PC-3 (cell line): ENCODE measurements at places on chromosomes 5 and 9. TPM values are rescaled to one million over a fixed set of nuclear protein-coding genes. Genes with fewer than 3 reads are reported as not detected.
A peak's percentile ranks its signal among the peaks of the same experiment; 100 is the strongest.

Gene RNF183
- total RNA-seq = not detected in 2 replicates

Gene FOXD4L6
- total RNA-seq = not detected in 2 replicates

Gene SERF1A
- 2.1 TPM in 1 of 2 replicates, not detected in the other for total RNA-seq

Gene NIPAL4
- 1.0 and 1.8 TPM in 2 replicates for total RNA-seq

Gene RFESD
- 0.36 and 2.4 TPM in 2 replicates for total RNA-seq

Gene CMBL
- 35.7 and 38.4 TPM in 2 replicates for total RNA-seq

Gene PDLIM4
- total RNA-seq = 26.5 and 27.8 TPM in 2 replicates

Gene CTXN3
- not detected in 2 replicates for total RNA-seq

Gene CCDC152
- total RNA-seq = not detected in 2 replicates

DNA sequence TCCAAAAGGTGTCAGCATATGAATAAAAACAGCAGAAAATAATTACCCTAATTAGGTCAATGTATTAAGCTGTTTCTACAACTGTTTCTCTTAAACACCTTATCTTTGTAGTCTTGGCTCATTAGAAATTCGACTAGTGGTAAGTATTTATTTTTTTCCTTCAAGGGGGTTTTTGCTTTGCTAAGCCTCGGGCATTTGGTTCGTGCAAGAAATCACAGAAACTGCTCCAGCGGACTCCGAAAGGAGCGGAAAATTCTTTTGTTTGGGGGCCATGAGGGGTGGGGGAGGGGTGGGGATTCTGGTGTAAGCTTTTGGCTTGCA, 757 bp downstream of the ZBED3 start:
- H3K4me1 ChIP-seq = peaks cover 24% of the 10 kb centered on the region
- peak overlapping the region; percentile 77 for H3K27ac ChIP-seq
- no peak for DNase-seq
- no peaks in the 10 kb centered on the region for H3K36me3 ChIP-seq

DNA sequence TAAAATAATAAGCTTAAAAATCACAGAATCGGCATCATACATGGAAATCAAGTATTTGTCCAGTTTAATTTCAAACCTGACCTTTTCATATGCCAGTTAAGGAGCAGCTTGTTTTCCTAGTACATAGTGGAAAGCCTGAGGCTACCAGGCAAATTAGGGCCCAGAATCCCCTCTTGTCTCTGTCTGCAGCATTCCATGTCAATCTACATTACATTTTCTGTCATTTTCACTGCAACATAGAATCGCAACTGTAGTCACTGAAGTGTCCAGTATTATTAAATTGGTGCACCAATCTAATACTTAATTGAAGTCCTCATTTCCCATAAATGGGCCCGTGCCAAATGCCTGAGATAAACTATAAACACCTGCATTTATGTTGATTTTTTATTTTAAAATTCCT, 1352.2 kb upstream of the ACO1 start:
- H3K4me1 ChIP-seq = no peaks in the 10 kb centered on the region
- H3K36me3 ChIP-seq = no peaks in the 10 kb centered on the region
- H3K27ac ChIP-seq = no peak overlapping the region
- DNase-seq = no peak
- H3K27me3 ChIP-seq = no peaks in the 10 kb centered on the region
- H3K4me3 ChIP-seq = no peak overlapping the region

GRCh38 chr5:77935506-77936364, 159.6 kb upstream of the TBCA start:
- DNase-seq = no peak
- H3K27me3 ChIP-seq = no peaks in the 10 kb centered on the region

DNA sequence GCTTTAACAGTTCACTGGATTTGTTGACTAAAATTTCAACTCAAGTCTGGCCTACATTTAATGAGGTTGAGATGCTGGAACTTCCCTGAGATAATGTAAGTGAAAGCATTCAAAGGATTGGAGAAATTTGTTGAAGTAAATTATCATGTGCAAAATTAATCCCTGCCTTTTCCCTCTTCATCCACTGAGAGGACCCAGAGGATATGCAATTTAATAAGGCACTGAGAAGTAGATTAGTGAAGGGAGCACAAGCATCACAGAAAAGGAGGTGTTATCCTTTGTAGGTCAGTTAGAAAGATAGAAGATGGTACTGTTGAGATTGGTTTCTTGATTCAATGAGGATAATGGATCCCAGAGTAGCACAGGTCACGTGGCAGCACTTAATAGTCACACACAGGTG, 42.6 kb upstream of the ANKRD31 start:
- peaks cover 5% of the 10 kb centered on the region; the same call in 1 of the 2 replicates for H3K4me1 ChIP-seq
- no peaks in the 10 kb centered on the region for H3K27me3 ChIP-seq
- no peaks in the 10 kb centered on the region for H3K36me3 ChIP-seq
- H3K27ac ChIP-seq = no peak overlapping the region
- no peak overlapping the region for H3K4me3 ChIP-seq

- H3K4me1 ChIP-seq = no peaks in the 10 kb centered on the region
- no peak overlapping the region for H3K27ac ChIP-seq
- peak; percentile 28 for DNase-seq
- H3K36me3 ChIP-seq = no peaks in the 10 kb centered on the region
These were observed 31.8 kb upstream of the TLR4 start for GRCh38 chr9:117672369-117672768.

GRCh38 chr5:179294131-179294780, 51.0 kb downstream of the ADAMTS2 start:
- no peak overlapping the region for H3K27ac ChIP-seq
- DNase-seq = no peak
- H3K4me1 ChIP-seq = no peaks in the 10 kb centered on the region
- peaks cover 83% of the 10 kb centered on the region for H3K27me3 ChIP-seq

GRCh38 chr5:10689391-10690081, 71.5 kb downstream of the DAP start:
- peaks cover 72% of the 10 kb centered on the region for H3K36me3 ChIP-seq
- peaks cover 16% of the 10 kb centered on the region for H3K4me1 ChIP-seq
- no peak overlapping the region for H3K27ac ChIP-seq
- DNase-seq = peak; percentile 68
- no peak overlapping the region for H3K4me3 ChIP-seq

DNA sequence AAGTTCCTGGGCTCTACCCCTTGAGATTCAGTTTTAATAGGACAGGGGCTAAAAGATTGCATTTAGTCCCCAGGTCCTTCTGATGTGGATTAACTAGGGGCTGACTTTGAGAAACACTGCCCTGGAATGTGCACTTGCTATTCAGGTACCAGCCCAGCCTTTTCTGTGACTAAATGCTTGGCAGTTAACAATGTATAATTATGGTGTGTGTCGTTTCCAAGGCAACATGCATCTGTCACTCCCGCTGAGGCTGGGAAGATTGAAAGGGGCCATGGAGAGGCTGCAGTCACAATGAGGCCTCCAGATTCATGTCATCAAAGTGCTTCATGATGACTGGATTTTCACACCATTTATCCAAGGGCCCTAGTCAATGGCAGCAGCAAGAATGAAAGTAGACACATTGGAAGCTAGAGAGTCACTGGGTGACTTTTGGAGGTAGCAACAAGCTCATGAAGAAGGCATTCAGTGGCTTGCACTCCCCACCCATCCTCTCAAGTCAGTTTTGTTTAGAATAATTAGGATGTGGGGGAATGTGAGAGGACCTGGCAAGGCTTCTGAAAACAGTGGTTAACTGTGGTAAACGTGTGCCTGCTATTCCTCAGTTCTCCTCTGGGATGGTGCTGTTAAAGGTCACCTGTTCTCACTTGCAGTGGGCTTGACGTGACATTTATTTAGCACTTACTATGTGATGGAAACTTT, 28.3 kb downstream of the RAI14 start:
- peaks cover 24% of the 10 kb centered on the region for H3K36me3 ChIP-seq
- peak overlapping the region; percentile 72 for H3K27ac ChIP-seq
- DNase-seq = peak; percentile 80
- no peaks in the 10 kb centered on the region for H3K27me3 ChIP-seq
- no peak overlapping the region for H3K4me3 ChIP-seq
- H3K4me1 ChIP-seq = peaks cover 53% of the 10 kb centered on the region

GRCh38 chr9:116124472-116125040, 29.0 kb upstream of the PAPPA start:
- H3K4me3 ChIP-seq = no peak overlapping the region
- H3K4me1 ChIP-seq = no peaks in the 10 kb centered on the region
- no peaks in the 10 kb centered on the region for H3K36me3 ChIP-seq
- no peak overlapping the region for H3K27ac ChIP-seq
- no peak for DNase-seq
- H3K27me3 ChIP-seq = no peaks in the 10 kb centered on the region

- no peaks in the 10 kb centered on the region for H3K27me3 ChIP-seq
- H3K36me3 ChIP-seq = peaks cover 29% of the 10 kb centered on the region; the same call in 1 of the 2 replicates
- H3K4me3 ChIP-seq = no peak overlapping the region
- H3K27ac ChIP-seq = no peak overlapping the region
- no peak for DNase-seq
- peaks cover 12% of the 10 kb centered on the region; the same call in 1 of the 2 replicates for H3K4me1 ChIP-seq
These were observed 3.4 kb downstream of the DPH7 start for GRCh38 chr9:137575364-137575715.

DNA sequence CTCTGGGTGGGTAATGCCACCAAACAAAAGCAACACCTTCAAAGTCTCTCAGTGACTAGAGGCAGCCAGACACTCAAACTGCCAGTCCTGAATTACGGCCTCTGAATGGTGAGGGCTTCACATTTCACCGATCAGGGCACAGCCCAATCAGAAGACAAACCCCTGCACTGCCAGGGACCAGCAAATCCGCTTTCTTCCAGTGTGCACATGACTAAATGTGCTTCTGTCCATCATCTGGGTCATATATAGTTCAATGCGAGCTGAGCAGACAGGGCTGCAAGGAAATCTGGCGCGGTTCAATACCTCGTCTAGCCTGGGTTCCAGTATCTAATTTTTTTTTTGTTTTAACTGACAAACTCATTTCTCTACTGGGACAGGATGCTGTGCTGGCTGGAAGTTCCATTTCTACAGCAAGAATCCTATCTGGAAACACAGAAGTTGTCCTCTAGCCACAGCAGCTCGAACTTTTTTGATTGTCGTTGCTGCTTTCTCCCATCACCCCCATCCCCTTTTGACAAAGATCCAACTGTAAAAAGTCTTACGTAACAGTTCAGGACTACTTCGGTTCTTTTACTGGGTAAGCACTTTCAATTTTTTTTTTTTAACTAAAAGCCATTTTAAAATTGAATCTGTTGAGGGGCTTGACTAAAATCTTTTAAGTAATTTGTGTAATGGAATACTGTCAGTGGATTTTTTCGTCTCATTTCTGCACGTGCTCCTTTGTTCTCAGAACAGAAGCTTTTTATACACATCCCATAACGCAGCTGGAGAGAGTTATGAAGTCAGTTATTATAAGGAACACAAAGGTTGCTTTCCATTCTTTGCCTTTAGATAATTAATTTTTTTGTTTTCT, 112.7 kb downstream of the NR6A1 start:
- H3K27ac ChIP-seq = peak overlapping the region; percentile 78
- H3K4me1 ChIP-seq = peaks cover 24% of the 10 kb centered on the region; the same call in 1 of the 2 replicates
- H3K36me3 ChIP-seq = no peaks in the 10 kb centered on the region
- peak; percentile 87 for DNase-seq

- DNase-seq = no peak
- H3K27ac ChIP-seq = no peak overlapping the region
- H3K4me1 ChIP-seq = peaks cover 34% of the 10 kb centered on the region
- no peaks in the 10 kb centered on the region for H3K36me3 ChIP-seq
These were observed 112.9 kb upstream of the ACTBL2 start for GRCh38 chr5:57595523-57595991.

- H3K27ac ChIP-seq = no peak overlapping the region
- no peaks in the 10 kb centered on the region for H3K4me1 ChIP-seq
- H3K4me3 ChIP-seq = no peak overlapping the region
- H3K36me3 ChIP-seq = no peaks in the 10 kb centered on the region
- no peak for DNase-seq
These were observed 416.9 kb upstream of the SMARCA2 start for GRCh38 chr9:1598270-1598669.

DNA sequence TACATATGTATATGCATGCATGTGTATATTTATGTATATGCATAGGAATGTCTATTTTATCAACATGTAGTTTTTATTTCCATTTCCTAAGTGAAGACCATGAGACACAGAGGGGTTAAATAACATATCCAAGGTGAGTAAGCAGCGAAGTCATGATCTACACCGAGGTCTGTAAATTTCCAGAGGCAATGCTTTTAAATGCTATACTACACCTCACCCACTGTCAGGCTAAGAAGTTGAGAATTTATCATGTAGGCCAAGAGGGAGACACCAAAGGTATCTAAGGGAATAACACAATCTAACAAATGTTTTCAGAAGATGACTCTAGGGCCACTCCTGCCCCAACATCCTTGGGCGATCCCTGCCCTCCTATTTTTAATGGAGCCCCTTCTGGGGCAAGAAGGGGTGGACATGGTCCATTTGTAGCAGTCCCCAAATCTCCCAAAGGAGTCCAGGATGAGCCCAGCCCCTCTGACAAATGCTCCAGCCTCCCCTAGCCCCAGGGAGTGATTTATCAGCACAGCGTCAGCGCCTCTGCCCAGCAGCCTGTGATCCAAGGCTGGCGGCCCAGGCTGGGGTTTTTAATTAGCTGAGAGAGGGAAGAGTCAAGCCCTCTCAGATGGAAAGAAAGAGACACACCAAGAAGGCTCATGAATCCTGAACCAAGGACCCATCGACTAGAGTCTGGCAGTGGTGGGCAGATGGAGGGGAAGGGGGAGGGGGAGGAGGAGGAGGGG, 339.9 kb downstream of the ASTN2 start:
- H3K27me3 ChIP-seq = no peaks in the 10 kb centered on the region
- no peak for DNase-seq
- H3K4me1 ChIP-seq = no peaks in the 10 kb centered on the region

DNA sequence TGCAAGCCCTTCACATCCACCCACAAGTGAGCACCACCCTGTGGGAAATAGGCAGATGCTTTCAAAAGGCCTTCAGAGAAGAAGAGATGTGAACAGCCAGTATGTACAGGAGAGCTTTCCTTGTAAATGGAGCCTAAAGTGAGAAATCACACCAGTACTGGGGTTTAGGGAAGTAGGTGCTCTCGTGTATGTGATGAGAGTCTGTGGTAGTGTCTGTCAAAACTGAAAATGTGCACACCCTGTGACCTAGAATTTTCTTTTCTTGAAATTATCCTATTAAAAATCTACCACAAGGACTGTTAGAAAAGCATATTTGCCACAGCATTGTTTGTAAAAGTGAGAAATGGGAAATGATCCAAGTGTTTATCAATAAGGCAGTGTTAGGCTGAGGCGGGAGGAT, 16.6 kb downstream of the OTULINL start:
- peaks cover 48% of the 10 kb centered on the region for H3K36me3 ChIP-seq
- DNase-seq = no peak
- H3K4me1 ChIP-seq = peaks cover under 1% of the 10 kb centered on the region; the same call in 1 of the 2 replicates

DNA sequence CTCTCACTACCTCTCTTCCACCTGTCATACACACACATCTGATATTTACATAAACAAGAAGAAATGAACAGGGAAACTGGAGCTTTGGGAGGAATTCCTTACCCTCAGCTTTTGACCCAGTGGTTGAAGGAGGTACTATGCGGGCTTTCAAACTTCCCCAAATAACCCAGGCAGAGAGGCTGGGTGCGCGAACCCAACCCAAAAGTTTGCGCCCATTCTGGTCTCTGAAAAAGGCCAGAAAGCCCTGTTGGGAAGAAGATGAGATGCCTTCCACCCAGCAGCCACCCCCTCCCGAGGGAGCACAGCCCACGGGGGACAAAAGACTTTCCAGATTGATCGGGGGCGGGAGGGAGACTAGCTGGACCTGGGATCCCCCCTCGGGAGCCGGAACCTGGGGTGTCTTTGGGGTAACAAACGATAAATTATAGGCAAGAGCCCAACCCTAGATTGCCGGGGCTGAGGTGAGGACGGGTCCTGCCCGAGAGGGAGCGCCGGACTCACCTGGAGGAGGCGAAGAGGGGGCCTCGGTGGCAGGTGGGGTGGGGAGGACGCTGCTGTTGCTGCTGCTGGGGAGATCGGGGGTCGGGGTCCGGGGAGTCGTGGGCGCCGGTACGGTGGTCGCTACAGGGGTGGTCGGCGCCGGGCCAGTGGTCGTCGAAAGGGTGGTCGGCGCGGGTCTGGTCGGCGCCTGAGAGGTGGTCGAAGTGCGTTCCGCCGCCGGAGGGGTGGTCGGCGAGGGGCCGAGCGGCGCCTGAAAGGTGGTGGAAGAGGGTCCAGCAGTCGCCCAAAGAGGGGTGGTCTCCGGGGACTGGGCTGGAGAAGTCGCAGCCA, 798 bp downstream of the MEGF9 start:
- H3K36me3 ChIP-seq = no peaks in the 10 kb centered on the region
- H3K27ac ChIP-seq = no peak overlapping the region
- H3K4me1 ChIP-seq = peaks cover 41% of the 10 kb centered on the region
